Astrocyte of the spinal cord (primary cell): ENCODE measurements at places on chromosomes 11 and 22.
A peak's percentile ranks its signal among the peaks of the same experiment; 100 is the strongest.

GRCh38 chr11:126416542-126417090 lies 61.1 kb downstream of the ST3GAL4 start:
- DNase-seq = peak; percentile 85

DNA sequence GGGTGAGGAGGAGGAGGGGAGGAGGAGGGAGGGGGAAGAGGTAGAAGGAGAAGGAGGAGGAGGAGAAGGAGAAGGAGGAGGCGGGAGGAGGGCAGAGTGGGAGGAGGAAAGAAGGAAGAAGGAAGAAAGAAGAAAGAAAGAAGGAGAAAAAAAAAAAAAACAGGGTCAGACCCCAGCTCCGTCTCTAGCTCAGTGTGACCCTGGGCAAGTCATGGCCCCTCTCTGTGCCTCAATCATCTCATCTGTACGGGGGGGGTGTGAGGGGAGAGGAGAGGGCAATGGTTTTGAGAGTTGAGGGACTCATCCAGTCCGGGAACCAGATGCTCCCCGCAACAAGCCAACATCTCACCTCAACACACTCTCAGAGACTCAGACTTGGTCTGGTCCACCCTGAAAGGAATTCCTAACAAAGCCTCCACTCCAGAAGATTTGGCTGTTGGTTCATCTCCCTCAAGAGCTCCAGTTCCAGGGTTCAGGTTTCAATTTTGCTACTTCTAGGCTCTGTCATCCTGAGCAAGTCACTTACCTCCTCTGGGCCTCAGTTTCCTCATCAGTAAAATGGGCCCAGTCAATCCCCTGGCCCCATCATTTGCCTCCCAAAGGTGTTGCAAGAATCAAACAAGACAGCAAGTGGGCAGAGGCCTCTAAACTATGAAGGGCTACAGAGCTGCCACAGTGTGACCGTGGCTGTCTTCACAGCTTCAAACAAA lies 7.7 kb downstream of the CARD10 start:
- no peak for DNase-seq

GRCh38 chr11:79481795-79482194 lies 41.0 kb upstream of the TENM4 start:
- DNase-seq = no peak

DNA sequence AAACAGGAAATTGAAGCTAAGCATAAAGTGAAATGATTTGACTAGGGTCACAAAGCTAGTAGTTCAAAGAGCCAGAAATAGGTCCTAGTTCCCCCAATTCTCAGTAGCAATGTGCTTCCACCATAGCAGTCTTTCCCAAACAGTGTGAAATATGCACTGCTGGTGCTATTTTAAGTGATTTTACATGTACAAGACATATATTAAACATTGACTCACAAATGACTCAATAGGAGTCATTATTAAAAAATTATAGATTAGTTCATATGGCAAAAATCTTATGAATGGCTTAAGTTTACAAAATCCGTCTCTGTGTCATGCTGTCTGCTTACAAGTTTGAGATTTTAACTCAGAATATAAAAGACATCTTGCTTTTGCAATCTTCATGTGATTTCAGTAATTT lies 21.4 kb downstream of the KIF18A start:
- peak; percentile 55 for DNase-seq

- DNase-seq = no peak
These were observed 14.7 kb downstream of the EPS8L2 start for GRCh38 chr11:720642-721246.
